ENCODE measurements at places on chromosomes 16 and 17.

- no peak for DNase-seq
Observed at GRCh38 chr17:6508519-6509030, 47.8 kb downstream of the PITPNM3 start.

DNA sequence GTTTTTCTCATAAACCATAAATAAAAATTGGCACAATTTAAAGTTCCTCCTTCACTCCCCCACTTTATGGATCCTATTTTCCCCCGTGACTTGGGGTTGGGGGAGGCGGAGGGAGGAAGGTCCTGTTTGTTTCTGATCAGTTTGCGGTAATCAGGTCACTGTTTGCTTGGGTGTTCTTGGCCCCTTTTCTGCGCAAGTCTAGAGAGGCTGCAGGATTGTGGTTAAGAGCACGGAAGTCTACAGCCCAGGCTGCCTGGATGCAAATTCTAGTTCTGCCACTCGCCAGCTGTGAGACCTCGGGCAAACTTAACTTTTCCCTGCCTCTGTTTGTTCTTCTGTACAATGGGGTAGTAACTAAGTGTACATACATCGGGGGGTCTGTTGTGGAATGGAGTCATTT lies 12.1 kb downstream of the ATP2C2 start:
- no peak for DNase-seq

- DNase-seq: no peak
Observed at GRCh38 chr16:19227643-19228042, 57.9 kb upstream of the CLEC19A start.

GRCh38 chr17:81819708-81820107 lies 13.4 kb downstream of the MCRIP1 start:
- DNase-seq: no peak

- no peak for DNase-seq
Observed at GRCh38 chr16:86427433-86427851, 82.9 kb upstream of the FOXF1 start.

DNA sequence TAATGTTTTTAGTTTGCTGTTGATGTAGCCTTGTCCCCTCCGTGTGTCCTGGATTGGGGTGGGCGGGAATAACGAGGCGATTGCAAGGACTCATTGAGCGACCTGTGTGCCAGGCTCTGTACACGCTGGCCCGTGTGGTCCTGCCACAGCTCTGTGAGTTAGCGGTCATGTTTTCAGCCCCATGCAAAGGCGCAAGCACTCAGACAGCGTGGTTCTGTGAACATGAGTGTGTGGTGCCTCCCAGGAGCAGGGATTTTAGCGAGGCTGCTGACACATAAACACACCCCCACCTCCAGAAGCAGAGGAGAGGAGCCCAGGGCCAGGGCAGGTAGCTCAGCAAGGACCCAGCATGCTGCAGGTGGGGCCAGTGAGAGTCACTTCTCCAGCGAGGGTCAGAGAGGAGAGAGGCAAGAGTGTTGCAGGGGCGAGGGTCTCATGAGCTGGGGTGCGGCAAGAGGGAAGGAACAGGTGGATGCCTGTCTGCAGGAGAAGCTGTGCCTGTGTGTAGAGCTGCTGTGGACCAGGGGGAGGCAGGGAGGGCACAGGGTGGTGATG lies 115.3 kb downstream of the OR1D5 start:
- no peak for DNase-seq

- no peak for DNase-seq
Observed at GRCh38 chr17:2178798-2179501, 124.0 kb downstream of the HIC1 start.

DNA sequence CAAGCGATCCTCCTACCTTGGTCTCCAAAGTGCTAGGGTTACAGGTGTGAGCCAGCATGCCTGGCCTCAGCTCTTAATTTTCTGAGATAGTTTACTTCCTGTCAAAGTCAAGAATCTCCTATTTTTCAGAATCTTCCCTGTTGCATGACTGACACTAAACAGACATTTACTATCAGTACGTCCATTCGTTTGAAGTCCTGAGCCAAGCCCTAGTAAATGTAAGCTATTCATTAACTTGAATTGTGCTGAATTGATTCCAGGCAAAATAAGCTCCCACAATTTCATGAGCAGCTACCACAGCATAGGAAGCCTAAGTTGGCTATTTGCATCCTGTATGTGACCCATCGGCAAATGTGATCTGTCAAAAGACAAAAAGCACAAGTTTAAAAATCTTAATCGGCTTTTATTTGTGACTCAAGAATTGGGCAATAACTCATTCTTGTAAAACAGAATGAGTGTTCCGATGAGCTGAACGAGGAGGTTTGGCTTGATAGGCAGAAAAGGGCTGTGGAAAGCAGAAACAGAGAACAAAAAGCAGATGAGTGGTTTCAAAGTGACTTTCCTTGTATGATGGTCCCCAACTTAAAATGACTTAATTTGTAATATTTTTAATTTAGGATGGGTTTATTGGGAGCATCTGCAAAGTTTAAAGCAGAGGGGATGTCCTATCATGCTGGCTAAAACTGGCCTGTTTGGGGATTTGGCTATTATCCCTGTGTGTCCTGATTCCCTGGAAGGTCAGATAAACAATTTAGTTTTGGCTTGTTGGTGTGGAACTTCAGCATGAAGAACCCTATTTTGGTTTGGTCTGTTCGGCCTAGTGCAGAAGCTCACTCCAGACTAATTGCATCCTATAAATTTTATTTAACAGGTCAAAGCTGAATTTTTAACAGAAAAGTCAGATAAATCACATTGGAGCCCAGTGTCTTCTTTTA lies 14.2 kb downstream of the RNF112 start:
- DNase-seq: no peak

- no peak for DNase-seq
Observed at GRCh38 chr16:25372716-25373115, 115.1 kb upstream of the ZKSCAN2 start.

DNA sequence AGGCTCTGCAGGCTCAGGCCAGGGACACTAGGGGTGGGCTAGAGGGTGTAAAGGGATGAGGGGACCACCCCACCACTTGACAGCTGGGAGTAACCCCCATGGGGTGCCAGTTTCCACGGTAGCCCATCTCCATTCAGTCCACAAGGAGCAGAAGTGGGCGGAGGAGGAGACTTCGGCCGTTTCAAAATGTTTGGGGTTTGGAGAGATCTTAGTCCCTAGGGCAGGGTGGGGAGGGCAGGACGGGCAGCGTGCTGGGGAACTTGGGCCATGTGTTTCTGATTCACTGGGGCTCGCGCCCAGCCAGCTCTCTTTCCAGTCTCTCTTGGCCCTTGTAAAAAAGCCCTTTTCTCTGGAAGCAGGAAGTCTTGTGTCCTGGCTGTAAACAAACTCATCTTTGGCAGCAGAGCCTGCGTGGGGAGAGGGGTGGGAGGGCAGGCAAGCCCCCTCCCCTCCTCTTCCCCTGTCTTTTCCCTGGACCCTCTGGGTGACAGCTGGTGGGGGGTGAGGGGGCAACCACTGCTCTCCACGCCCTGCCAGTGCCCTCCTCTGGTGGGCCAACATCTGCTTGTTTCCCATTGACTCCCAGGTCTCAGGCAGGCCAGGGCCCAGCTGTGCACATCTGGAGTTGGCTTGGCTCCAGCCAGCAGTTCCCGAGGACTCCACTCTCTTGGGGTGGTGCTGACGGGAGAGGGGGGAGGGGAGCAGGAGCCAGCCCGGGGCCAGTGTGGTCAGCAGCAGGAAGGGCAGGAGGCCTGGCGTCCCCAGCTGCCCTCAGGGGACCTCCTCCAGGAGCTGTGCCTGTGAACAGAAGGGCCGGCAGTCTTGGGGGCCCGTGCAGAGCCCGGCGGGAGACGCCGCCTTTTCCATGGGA lies 8.1 kb downstream of the CYGB start:
- no peak for DNase-seq

DNA sequence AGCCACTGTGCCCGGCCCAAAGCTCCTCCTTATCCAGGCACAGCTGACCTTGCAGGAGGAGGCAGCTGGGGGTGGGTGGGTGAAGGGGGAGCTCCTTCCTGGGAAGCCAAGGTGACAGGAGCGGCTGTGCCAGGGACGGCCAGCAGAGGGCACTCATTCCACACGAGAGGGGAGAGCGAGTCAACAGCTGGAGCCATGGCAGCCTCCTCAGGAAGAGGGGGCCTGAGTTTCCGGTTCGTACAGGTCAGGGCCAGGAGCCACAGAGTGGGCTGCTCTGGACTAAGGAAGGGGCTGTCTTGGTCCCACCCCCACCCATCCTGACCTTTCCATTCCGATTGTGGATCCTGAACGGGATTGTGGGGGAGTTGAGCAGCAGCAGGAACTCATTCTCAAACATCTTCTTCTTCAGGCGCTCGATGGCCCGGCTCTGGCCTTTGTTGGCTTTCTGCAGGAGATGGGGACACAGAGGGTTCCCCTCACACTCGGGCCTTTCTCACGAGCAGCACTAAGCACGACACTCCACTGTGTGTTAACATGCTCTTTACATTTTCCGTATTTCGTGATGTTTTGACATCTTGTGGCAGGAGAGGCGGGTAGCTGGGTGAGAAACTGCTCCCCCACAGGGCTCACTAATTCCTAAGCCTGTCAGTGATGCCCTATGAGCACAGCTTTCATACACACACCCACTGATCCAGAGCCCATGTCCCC lies 61.6 kb downstream of the TIMM22 start:
- no peak for DNase-seq

DNA sequence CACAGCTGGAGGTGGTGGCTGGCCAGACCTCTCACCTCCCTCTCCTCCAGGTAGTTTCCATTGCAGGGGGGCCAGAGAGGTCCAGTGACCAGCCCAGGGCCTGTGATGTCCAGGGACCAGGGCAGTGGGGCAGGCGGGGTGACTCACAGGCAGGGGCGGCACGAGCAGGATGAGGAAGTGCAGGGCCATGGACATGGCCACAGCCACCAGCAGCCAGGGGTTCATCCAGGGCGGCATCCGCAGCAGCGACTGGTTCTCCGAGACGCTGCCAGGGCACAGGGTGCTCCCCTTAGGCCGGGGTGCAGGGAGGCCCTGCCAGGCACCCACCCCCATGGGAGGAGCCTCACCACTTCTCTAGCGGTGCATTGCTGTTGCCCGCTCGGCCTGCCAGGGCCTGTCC lies 12.9 kb upstream of the P2RX1 start:
- no peak for DNase-seq

DNA sequence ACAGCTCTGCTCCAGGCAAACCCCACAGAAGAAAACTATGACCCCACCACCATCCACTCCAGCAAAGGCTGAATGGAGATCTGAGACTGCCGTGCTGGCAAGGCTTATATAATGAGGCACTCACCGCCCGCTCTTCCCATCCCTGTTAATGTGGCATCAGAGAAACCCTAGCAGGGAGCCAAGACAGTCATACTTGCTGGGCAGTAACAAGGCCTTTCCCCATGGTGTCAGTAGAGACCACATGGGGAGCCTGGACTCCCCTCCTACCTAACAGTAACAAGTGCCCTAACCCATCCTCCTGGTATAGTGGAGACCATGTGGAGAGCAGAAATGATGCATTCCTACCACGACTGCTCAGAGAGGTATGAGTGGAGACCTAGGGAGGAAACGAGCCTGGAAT lies 235.2 kb downstream of the C16orf78 start:
- DNase-seq: no peak

DNA sequence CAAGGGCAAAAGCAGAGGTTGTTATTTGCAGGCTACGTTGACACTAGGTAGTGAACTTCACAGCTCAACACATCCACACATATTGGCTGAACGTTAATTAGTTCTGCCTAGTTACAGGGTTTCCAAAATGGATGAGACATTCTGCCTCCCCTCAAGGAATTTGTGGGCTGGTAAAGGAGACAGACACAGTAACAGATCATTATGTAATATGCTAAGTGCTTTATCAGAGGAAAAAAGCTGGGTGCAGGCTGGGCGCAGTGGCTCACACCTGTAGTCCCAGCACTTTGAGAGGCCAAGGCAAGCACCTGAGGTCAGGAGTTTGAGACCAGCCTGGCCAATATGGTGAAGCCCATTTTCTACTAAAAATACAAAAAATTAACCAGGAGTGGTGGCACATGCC lies 26.2 kb downstream of the BMERB1 start:
- no peak for DNase-seq

DNA sequence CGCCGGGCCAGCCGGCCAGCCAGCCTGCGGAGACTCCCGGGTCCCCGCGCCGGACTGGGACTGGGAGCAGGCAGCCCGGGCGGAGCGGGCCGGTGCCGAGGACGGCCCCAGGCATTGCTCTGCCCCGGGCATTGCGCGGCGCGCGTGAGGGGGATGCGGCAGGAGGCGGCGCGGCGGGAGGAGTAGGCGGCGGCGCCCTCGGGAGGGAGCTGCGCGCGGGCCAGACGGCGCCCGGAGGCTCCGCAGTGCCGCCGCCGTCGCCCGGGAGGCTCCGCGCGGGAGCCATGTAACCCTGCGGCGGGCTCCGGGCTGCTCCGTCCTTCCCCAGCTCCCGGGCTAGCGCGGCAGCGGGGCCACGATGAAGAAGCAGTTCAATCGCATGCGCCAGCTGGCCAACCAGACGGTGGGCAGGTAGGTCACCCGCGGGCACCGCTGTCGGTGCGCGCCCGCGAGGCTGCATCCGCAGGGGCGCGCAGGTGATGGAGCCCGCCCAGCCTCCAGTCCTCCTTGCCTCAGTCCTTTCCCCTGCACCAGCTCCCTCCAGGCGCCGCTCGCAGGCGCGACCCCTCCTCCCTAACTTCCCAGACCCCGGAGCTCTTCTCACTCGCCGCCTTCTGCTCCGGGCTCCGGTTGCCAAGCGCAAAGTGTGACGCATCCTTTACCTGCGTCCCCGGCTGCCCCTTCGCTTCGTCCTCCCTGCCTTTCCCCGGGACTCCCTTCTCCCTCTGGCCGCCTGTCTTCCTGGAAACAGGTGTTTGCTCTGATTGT lies at the start of gene ARHGAP44:
Gene ARHGAP44, plus strand, starts transcription at position 18 of the 768 bp plus-strand sequence. Its CDS starts 341 bp downstream, at position 359.
- DNase-seq: no peak

- no peak for DNase-seq
Observed at GRCh38 chr17:64304551-64304950, 41.5 kb upstream of the TEX2 start.

DNA sequence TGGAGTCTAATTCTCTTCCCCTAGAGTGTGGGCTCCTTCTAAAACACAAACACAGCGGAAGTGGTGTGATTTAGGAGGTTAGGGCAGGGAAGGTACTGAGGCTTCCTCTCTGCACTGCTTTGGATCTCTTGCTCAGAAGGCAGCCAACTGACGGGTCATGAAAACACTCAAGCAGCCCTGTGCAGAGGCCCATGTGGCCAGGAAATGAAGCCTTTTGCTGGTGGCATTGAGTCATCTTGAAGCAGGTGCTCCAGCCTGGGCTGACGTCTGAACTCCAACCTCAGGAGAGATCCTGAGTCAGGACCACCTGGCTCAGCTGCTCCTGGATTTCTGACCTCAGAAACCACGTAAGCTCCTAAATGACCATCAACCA lies 72.9 kb downstream of the MRM1 start:
- no peak for DNase-seq

GRCh38 chr17:57151798-57152197 lies 66.8 kb downstream of the AKAP1 start:
- DNase-seq: no peak

- no peak for DNase-seq
Observed at GRCh38 chr16:2437032-2437790, 8.0 kb downstream of the CCNF start.

- DNase-seq: no peak
Observed at GRCh38 chr16:83105279-83106077, 478.7 kb downstream of the CDH13 start.

DNA sequence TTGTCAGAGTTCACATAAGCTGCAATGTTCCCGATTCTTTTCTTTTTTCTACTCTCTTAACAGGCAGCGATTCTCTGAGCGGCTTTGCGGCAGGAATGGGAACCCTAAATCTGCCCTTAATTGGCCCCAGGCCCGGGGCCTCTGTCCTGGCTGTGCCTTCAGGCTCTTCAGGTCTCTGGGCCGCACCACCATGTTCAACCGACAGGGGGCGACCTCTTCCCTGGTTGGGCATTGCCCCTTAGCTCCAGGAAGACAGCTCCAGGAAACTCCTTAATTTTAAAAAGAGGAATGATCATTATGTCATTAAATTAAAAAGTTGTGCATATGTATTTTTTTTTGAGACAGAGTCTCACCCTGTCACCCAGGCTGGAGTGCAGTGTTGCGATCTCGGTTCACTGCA lies 20.3 kb downstream of the CACNG5 start:
- DNase-seq: no peak
